ENCODE measurements at places on chromosomes 1 and 21. TPM values are rescaled to one million over a fixed set of nuclear protein-coding genes. Genes with fewer than 3 reads are reported as not detected.

DNA sequence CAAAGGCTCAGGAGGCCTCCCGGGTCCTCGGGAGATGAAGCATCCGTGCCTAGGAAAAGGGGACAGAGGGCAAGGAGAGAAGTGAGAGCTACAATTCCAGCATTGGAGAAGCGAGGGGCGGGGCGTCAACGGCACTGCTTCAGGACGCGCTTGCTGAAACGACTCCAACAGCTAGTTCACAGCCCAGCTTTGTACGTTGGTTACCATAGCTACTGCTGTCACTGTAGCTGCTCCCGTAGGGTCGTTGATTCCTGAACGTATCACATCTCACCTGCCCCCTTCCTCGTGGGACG is 63.1 kb downstream of the TOR1AIP2 start:
- no peak for DNase-seq

- no peak for DNase-seq
Observed at GRCh38 chr1:223273511-223273910, 90.5 kb downstream of the SUSD4 start.

DNA sequence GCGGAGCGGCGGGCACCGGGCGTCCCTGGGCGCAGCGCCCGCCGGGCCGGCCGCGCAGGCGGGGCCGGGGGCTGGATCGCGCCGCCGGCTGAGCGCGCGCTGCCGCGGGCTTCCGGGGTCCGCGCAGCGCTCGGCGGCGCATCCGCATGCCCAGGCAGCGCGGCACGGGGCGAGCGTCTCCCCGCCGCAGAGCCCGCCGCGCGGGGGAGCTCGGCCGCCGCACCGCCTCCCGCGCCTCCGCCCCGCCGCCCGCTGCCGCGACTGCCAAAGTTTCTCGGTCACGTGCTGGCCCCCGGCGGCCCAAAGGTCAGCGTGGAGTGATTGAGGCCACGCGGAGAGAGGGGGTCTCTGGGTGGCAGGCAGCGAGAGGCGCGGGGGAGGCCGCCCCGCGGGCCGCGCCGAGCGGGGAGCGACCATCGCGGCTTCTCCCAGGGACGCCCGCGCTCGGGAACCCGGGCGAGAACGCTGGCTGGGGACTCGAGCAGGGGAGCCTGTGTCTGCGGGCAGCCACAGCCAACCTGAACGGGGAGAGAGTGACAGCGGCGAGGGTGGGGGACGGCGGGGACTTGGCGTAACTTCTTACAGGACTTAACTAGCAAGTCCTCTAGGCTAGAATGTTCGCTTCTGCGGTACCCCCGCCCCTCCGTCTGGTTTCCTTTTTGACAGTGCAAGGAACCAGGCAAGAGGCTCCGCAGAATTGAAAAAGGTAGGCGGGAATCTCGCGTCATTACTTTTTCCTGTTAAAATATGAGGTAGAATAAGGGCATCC is at the start of gene ILDR2:
Gene ILDR2, minus strand, starts transcription at position 180 of the 769 bp plus-strand sequence. CDS start 272 bp downstream, outside the sequence.
- no peak for DNase-seq

Gene ACTA1
- total RNA-seq = 51.9 TPM

Gene CD53
- 21.5 TPM for total RNA-seq

DNA sequence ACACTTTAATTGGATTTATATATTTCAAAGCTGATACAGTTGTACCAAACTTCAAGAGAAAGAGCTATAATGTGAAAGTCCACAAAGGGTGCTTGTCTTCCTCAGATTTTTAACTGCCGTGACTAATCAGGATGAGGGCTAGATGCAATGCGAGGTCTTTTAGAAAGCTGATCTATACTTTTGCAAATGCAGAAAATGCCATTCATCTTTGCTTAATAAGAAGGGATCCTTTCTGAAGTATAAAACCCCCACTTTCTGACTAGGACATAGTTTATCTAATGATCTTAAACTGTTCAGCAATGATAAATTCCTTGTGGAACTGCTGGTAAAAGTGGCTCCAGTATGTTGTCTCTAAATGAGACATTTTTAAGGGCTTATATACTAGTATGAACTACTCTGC is 102.7 kb upstream of the NGF start:
- DNase-seq = no peak

GRCh38 chr1:191752342-191752741 is 405.9 kb upstream of the RGS18 start:
- DNase-seq = no peak

GRCh38 chr1:2384941-2385481 is 6.3 kb downstream of the MORN1 start:
- no peak for DNase-seq

- no peak for DNase-seq
Observed at GRCh38 chr1:224106568-224107281, 7.2 kb upstream of the FBXO28 start.

GRCh38 chr1:73593804-73594203 is 604.2 kb downstream of the LRRIQ3 start:
- DNase-seq = no peak

Gene FAM177B
- 0.53 TPM for total RNA-seq

- no peak for DNase-seq
Observed at GRCh38 chr1:211281320-211282022, 22.3 kb downstream of the RCOR3 start.

Gene OR2AK2
- not detected for total RNA-seq

DNA sequence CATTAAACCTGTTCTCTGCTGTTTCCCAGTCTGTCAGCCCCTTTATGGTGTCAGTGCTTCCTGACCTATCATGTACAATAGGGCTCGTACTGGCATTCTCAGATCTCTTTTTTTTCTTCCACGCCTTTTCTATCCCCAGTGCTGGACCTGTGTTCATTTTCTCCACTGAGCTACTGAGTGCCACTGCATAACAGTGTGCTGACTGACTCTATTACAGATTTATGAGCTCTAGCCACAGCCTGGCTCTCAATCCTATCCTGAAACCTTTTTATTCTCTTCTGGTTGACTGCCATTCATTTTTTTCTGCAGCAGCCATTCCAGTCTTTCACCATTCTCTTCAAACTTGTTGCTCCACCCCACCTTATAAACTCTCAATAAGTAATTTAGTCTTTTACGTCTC is 59.6 kb upstream of the MACF1 start:
- DNase-seq = no peak

DNA sequence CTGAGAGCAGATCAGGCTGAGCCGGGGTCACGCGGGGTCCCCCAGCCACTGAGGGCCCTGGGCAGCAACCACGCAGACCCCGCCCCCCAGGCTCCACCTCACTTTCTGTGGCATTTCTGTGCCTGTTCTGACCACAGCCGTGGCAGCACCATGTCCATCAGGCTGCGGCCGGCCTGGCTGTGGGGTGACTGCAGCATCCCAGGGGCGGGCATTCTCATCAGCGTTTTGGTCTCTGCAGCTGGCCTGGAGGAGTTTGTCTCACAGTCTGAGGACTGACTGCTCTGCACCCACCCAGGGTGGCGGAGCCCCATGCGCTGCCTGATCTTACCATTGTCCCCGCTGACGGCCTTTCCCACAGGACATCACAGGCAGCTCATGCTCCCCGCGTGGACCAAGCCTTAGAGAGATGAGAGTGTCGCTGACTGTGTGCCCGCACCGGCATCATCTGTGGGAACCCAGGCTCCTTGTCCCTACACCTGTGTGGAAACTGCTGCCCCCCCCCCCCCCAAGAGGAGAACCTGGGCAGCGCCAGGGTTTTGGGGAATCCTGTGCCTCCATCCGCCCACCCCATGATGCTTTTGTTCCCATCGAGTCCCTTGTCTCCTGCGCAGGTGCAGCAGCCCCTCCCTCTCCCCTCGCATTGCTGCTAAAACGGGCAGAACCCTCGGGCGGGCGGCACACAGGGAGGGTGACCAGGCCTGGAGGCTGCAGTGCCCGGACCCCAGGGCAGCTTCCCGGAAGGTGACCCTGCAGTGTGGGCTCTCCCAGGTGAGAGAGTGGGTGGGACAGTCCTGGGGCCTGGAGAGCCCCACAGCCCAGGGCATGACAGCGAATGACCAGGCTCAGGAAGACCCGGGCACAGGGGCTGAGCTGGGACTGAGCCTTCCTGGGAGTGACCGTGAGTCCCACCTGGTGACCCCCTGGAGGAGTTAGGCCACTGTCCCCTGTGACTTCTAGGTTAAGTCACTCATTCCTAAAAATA is 1.8 kb downstream of the KRTAP10-1 start:
- no peak for DNase-seq

Gene KCNH1
- total RNA-seq = 2.0 TPM

Gene KCNA3
- 3.1 TPM for total RNA-seq

GRCh38 chr1:16252912-16253311 is 15.9 kb upstream of the CPLANE2 start:
- DNase-seq = no peak

GRCh38 chr1:19728413-19729145 is 63.9 kb downstream of the HTR6 start:
- DNase-seq = no peak

DNA sequence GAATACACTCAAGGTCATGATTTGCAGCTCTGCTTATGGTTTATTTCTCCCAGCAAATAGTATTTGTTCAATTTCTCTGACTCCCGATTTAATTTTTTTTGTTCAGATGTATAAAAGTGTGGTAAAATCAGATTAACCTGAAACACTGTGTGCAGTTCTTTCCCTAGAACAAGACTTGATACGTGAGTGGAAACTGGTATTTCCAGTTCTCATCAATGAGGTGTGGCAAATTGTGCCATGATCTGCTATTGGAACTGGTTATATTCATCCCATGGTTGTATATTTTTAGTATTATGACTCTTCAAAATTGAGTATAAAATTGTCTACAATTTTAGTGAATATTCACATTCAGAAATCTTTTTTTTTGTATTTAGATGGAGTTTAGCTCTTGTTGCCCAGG is 76.8 kb upstream of the IVNS1ABP start:
- no peak for DNase-seq

Gene LAPTM5
- 20.4 TPM for total RNA-seq

GRCh38 chr21:16711757-16712156 is 801.1 kb upstream of the CXADR start:
- DNase-seq = no peak

Measured in urinary bladder (tissue), 4 donors.